ENCODE measurements at places on chromosomes 13 and 19.

DNA sequence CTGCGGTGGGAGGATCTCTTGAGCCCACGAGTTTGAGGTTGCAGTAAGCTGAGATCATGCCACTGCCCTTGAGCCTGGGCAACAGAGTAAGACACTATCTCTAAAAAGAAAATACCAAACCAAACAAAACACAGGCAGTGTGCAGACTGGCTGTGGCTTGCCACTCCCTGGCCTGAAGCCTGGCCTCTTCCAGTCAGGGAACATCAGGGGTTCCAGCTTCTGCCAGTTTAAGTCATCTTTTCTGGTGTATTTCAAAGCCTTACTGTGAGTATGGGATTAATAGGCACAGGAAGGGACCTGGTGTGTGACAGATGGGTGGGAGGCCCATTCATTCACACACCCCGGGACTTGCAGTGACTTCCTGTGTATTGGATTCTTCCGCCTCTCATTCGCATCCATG, 27.0 kb upstream of the F2RL3 start:
- DNase-seq, result no peak

- DNase-seq, result no peak
These were observed 12.1 kb downstream of the CRYL1 start for GRCh38 chr13:20513466-20513995.

DNA sequence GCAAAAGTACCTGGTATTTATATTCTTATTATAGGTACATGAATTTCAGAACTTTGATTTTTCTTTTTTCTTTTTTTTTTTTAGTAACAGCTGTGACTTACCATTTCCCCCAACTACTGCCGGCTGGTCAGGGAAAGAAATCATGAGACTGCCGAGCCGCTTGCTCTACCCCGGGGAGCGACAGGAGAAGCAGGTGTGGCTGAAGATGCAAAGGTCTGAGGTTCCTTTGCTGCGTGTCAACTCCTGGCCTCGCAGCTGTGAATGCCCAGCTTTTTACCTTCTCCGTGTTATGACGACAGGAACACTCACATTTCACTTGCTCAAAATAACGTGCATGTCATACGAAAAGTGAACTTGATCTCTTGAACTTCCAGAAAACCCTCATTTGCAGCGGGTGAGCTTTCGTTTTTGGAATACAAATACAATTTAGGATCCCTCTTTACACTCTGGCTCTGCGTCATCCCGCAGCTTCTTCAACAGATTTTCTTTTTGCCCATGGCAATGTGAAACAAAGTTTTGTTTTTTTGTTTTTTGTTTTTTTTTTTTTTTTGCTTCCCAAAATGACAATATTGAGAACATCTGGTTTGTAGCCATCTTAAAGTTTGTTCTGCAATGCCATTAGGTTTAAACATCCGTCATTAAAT, 117.9 kb downstream of the EFNB2 start:
- no peak for DNase-seq

GRCh38 chr19:29752450-29753025, 37.5 kb upstream of the C19orf12 start:
- DNase-seq, result no peak

GRCh38 chr19:19630426-19630825, 2.4 kb upstream of the LPAR2 start:
- no peak for DNase-seq

GRCh38 chr19:18339723-18340122, 675 bp upstream of the PGPEP1 start:
- DNase-seq, result no peak

- DNase-seq, result no peak
These were observed 15.3 kb upstream of the ZNF554 start for GRCh38 chr19:2804156-2805004.

- peak; percentile 65 for DNase-seq
These were observed 1.9 kb downstream of the FOXO1 start for GRCh38 chr13:40664350-40665125.

DNA sequence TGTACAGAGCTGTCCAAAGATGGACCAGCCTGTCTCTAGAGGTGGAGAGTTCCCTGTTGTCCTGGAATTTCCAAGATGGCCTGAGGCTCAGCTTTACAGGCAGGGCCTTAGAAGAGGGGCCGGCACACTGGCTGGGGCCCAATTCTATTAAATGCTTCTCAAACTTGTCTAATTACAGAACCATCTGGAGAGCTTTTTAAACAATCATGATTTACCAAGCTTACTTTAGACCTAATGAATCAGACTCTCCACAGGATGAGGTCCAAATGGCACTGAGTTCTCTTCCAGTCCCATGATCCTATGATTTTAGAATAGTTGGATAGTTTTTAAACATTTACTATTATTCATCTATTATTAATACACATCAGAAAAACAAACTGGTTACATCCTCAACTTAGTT, 123.5 kb downstream of the DNAJC3 start:
- no peak for DNase-seq

GRCh38 chr19:2154587-2155075, 3.3 kb upstream of the AP3D1 start:
- no peak for DNase-seq

All from stimulated activated CD4-positive, alpha-beta T cell treated with anti-CD3 and anti-CD28 coated beads, Interleukin-4, amount 100 ng/mL, for 4 hours (primary cell).